ENCODE measurements at places on chromosomes 1 and 21.

- no peak for DNase-seq
Measured at GRCh38 chr1:57868908-57869307, 445.0 kb upstream of the DAB1 start.

- no peak for DNase-seq
Measured at GRCh38 chr1:236480758-236481436, 42.9 kb upstream of the LGALS8 start.

- peak; percentile 55 for DNase-seq
Measured at GRCh38 chr1:53590531-53591515, 131.6 kb downstream of the DMRTB1 start.

DNA sequence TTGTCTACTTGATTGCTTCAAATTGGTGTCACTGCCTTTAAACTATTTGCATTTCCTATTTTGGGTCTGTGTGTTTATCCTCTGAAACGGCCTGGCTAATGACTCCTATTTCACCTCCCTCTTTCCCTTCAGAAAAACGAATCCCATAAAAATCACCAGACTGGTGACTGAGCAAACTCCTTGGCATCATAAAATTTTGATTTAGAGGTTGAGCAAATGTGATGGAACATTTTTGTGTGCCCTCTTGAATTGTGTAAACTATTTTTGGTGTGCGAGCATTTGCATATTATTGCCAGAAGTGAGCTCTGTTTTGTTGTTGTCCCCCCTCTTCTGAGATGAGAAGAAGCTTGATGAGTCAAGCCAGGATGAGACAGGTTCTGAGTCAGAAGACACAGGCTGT lies 316.1 kb downstream of the AJAP1 start:
- DNase-seq = no peak

GRCh38 chr1:61343734-61344420 lies 261.5 kb downstream of the NFIA start:
- DNase-seq = no peak

DNA sequence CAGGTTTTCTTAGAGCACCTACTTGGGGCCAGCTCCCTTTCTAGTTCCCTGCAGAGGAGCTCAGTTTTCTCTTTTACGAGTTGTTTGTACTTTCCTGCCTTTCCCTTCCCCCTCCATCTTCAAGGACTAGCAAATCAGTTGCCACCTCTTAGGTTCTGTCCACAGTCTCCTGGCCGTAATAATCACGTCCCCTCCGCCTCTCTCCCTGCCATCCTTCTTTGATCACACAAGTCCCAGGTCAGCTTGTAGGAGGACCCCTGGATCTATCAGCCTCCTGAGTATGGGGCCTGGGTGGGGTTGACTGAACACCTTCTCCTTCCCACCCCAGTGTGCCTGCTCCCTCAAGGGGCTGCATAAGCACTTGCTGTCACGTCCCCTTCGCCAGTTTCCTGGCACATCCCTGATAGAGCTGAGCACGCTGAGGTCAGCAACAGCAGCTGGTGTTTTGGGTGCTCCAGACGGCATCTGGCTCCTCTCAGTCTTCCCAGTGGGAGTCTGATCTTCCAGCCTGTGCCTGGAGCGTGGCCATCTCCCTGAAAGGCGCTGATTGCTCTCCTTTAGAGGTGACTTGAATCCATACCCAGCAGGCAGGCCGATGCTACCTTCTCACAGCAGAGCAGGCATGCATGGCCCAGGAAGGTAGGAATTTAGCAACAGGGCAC lies 216.1 kb upstream of the TMEM51 start:
- no peak for DNase-seq

DNA sequence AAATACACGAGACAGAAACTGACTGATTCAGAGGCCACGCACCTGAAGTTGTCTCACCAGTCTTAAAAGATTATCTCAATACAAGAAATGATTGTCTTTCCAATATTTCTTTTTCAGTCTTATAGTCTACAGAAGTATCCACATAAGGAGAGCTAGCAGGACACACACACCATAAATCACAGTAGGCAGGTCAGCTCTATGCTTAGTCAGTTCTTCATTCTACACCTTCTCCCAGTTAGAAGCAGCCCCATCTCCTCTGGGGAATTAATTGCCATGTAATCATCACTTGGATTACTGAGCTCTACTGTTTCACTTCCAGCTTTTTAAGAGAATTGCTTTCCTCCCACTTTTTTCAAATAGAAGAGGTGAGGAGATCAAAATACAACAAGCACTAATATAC lies 59.6 kb downstream of the SMYD3 start:
- DNase-seq = no peak

- no peak for DNase-seq
Measured at GRCh38 chr1:93690921-93691789, 9.5 kb upstream of the BCAR3 start.

- DNase-seq = no peak
Measured at GRCh38 chr1:65694933-65695332, 97.8 kb upstream of the PDE4B start.

DNA sequence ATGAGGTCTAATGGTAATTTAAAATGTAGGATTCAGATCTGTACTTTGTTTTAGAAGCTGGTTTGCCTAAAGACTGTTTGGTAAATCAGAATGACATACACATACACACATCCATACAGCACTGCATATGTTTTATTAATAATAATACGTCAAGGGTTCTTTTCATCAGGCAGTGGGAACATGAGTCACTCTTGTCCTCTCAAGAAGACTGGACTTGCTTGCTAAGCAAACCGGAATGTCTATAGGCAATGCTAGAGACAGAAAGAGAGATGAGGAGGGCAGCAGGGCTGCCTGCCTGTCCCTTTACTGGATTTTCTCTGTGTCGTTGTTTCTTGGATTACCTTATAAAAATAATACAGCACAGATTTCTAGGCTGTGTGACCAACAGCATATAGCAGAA lies 119.1 kb upstream of the GALNT2 start:
- no peak for DNase-seq

DNA sequence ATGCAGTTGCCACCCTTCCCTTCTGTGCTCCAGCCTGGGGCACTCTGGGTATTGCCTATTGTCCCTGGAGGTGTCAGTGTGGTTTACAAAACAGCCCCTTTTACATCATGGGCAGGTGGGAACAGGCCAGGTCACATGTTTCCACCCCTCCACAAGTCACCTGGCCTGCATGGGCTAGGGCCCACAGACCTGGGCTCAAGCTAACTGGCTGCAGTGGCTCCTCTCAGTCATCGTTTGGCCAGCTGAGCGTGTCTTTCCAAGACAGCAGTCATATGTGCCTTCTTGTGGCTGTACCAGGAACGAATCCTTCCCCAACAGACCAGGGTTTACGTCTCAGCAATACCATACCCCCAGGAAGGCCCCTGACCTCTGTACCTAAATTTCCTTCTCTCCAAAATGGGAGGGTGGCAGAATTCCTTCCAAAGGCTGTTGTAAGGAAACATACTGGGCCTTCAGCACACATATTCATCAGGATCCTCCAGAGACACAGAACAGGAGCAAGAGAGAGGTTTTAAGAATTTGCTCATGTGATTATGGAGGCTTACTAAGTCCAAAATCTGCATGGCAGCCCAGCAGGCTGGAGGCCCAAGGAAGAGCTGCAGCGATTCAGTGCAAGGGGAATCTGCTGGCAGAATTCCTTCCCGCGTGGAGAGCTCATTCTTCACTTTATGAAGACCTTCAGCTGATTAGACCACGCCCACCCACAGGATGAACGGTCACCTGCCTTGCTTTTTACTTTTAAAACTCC lies 10.6 kb upstream of the TAS1R2 start:
- no peak for DNase-seq

DNA sequence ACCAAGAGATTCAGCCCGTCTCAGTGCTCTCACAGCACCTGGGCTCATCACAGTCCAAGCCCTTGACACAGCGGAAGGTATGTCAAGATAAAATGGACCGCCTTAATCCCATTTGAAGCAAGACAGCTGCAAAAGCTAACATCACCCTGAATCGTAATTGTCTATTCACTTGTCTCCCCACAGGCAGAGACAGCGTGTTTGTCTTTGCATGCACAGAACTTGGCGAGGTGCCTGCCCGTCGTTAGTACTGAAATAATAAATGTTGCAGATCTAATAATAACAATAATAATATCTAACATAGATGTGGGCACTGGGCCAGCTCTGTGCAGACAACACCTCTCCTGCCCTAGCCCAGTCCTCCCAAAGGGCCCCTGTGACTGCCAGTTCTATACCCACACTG lies 271.7 kb downstream of the NPHP4 start:
- DNase-seq = no peak
